ENCODE measurements at places on chromosomes 11 and 22.

- no peak for DNase-seq
Observed at GRCh38 chr11:77082838-77083565, 16.2 kb downstream of the CAPN5 start.

- DNase-seq, result no peak
Observed at GRCh38 chr11:61342207-61342803, 9.3 kb downstream of the TKFC start.

DNA sequence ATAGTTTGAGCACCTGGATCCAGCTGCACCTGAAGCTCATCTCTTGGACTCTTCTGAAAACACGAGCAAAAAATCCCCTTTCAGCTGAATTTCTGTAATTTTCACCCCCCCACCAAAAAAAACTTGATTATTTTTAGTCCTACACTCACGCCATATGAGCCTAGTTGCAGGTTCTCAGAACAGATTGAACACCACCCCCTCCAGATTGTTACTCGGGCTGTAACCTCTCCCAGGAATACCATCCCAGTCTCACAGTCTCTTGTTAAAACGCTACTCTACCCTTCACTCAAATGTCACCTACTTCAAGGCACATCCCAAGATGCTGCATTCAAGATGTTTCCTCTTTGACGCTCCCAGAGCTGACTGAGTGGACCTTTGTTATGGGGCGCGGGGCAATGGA is 96.3 kb upstream of the PRDM11 start:
- DNase-seq, result no peak

- no peak for DNase-seq
Observed at GRCh38 chr11:36312611-36313472, 16.8 kb downstream of the PRR5L start.

DNA sequence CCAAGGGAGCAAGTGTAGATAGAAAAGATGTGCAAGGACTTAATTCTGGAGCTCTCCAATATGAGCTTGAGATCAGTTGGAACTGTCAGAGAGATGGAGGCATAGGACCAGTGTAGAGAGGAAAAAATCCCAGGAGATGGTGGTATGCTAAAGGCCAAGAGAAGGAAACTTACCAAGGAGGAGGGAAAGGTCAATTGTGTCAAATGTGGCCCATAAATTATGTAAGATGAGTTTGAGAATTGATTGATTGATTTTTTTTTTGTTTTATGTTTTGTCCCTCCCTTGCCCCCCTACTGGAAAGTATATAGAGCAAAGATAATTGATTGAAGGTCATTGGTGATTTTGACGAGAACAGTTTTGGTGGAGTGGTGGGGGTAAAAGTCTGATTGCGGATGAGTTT is 2.8 kb upstream of the USP2 start:
- no peak for DNase-seq

GRCh38 chr11:13423372-13423771 is 39.6 kb downstream of the BTBD10 start:
- no peak for DNase-seq

GRCh38 chr22:27732841-27733240 is 68.7 kb downstream of the MN1 start:
- no peak for DNase-seq

DNA sequence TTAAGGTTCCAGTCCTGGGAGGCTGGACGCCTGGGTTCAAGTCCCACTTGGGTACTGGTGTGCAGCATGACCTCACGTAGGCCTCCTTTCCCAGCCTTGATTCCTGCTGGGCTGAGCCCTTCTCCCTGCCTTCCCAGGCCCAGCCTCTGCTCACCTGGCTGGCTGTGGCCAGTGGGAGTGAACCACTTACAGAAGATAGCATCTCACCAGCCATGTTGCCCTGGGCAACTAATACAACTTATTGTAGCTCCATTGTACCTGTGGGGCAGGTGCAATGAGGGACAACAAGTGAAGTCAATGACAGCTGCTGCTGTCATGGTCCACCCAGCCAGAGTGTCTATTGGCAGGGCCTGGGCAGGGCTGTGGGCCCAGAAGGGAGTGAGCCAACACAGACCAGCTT is 48.4 kb upstream of the MPEG1 start:
- no peak for DNase-seq

DNA sequence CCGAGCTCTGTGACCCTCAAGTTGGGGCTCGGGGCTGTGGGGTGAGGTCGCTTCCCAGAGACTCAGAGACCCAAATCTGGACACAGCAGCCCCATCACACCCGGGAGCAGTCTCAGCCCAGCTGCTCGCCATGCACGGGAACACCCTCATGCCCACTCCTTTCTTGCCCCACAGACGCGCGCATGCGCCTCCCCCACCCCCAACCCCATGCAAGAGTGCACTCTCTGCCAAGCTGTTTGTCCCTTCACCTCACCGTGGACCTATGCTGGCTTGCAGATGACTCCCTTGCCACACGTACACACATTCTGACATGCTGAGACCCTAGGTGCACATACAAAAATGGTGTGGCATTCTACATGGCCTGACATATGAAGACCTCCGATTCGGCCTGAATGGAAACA is 478 bp upstream of the CD248 start:
- DNase-seq, result no peak

DNA sequence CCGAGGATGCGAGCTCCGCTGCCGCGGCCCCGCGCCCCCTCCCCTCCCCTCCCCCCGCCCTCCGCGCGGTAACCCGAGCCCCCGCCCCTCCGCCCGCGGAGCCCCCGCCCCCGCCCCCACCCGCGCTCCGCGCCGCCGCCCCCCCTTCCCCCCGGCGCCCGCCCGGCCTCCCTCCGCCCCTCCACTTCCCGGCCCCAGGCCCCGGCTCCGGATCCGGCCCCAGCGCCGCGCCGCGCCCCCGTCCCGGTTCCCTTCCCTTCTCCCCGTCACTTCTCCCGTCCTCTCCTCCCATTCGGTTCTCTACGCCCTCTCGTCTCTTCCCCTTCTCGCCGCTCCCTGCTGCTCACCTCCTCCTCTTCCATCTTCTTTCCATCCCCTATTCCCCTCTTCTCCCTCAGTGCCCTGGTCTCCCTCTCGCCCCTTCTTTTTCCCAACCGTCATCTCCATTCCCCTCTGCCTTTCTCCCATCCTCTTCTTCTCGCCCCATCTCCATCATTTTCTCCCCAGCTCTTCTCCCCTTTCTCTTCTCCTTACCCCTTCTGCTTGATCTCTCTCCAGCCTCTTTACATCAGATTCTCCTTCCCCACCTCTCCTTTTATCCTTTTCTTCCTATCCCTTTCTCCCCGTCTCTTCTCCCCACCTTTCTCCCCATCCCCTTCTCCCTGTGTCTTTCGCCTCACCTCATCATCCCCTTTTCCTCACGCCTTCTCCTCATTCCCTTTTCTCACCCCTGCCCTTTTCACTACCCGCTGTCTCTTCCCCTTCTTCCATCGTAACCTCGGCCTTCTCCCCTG is at the start of gene DCHS1:
Gene DCHS1 (minus strand): TSS at position 20 of the 794 bp plus-strand sequence. CDS start 14,196 bp downstream, outside the sequence.
- no peak for DNase-seq

- no peak for DNase-seq
Observed at GRCh38 chr11:120911943-120912342, 112.0 kb upstream of the TBCEL start.

GRCh38 chr22:45852826-45853225 is 124.1 kb downstream of the WNT7B start:
- DNase-seq, result no peak

- no peak for DNase-seq
Observed at GRCh38 chr11:101091781-101092180, 37.8 kb downstream of the PGR start.

GRCh38 chr11:5504403-5504921 is 5.3 kb downstream of the UBQLN3 start:
- no peak for DNase-seq

DNA sequence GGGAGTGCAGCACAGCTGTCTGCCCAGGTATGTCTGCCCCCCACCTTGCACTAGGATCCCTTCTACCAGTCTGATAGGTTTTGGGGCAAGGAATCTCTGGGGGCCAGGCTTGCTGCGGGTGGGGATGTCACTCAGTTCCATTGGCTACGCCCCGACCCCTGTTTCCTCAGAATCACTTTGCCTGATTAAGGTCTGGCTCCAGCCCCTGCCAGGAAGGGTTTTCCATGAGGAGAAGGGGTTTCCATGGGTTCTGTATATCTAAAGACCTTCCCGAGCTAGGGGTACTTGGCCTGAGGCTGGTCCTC is 14.0 kb downstream of the OTOG start:
- no peak for DNase-seq

- no peak for DNase-seq
Observed at GRCh38 chr22:43889860-43890253, 2.0 kb downstream of the PNPLA5 start.

DNA sequence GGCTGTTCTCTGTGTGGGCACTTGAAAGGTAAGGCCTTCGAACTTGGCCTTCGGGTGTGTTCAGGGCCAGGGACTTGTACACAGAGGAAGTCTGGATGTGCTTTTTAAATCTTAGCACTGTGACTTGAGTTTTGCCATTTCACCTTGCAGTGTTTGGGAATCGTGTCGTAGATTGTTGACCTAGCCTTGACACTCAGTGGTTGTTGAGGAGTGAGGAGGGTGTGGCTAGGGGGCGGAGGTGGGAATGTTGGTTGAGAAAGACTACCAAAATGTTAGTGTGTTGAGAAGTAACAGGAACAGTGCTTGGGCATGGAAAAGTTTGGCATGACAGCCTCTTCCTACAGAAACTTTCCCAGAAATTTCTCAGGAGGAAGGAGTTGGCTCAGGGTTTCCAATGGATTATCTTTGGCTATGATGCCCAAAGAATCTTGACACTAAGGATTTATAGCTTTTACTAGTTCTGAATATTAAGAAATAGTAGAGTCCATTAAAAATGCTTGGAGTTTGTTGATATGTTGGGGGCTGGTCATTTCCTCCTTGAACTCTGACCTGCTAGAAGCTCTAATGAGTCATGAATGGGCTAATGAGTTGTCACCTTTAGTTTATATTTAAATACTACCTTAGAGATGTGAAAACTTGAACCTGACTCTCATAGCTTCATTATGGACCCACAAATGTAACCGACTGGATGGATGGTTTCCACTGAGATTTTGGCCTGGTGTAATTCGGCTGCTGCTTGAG is 40.6 kb downstream of the BARX2 start:
- no peak for DNase-seq

GRCh38 chr11:60900673-60901404 is 5.5 kb downstream of the PRPF19 start:
- no peak for DNase-seq

- DNase-seq, result no peak
Observed at GRCh38 chr11:266676-267439, 11.3 kb upstream of the NLRP6 start.

- no peak for DNase-seq
Observed at GRCh38 chr11:83493034-83493433, 206.9 kb upstream of the CCDC90B start.

GRCh38 chr11:91749251-91749650 is 475.4 kb upstream of the FAT3 start:
- no peak for DNase-seq

GRCh38 chr11:70834277-70834940 is 418.0 kb downstream of the SHANK2 start:
- no peak for DNase-seq

DNA sequence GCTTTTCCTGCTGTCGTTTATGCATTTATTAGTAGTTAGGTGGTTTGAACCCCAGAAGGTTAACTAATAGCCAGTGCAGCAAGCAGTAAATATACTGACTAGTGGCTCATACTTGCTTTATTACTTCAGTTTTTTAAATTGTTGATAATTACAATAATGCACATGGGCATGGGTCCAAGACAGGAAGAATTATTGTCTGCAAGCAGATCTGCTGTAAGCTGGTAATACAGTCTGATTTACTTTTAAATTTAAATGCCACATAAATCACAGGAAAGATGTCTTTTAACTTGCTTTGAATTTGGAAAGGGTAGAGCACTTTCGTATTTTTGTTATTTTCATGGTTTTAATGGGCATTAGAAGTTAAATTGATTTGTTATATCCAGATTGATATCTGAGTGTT is 27.1 kb downstream of the APLP2 start:
- DNase-seq, result no peak

Measured in HS-27A (cell line).